ENCODE measurements at places on chromosomes 1 and 21.

- DNase-seq: peak; percentile 74
Observed at GRCh38 chr1:119549719-119550132, 42.7 kb downstream of the HSD3B1 start.

GRCh38 chr1:162003830-162004215 lies 19.8 kb downstream of the OLFML2B start:
- no peak for DNase-seq

DNA sequence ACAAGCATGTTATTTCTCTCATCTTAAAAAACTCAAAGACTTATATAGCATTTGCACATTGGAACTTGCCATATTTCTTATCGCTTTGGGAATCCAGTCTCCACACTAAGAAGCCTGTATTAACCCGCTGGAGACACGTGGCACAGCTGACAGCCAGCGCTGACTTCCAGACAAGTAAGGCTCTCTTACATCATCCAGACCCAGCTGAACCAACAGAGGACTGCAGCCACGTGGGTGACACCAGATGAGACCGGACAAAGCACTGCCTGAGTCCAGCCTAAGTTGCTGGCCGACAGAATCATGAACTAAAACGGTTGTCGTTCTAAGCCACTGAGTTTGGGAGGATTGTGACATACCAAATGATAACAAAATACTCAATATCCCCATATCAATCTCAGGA lies 6.3 kb upstream of the CD247 start:
- no peak for DNase-seq

DNA sequence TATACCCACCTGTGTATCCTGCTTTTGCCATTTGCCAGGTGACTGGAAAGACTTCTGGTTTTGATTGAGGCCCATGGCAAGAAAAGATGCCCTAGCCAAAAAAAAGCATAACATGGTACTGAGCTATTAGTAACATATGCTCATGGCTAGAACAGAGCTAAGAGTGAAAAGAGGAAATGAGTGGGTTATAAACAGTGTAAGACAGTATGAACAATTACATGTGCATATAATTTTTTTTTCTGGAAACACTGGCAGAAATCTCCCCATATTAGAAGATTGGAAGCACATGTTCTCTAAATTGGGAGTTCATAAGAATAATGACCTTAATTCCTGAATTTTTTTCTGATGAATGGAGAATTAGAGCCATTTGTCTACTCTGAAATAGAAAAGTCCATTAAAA lies 41.2 kb upstream of the PDC start:
- no peak for DNase-seq

DNA sequence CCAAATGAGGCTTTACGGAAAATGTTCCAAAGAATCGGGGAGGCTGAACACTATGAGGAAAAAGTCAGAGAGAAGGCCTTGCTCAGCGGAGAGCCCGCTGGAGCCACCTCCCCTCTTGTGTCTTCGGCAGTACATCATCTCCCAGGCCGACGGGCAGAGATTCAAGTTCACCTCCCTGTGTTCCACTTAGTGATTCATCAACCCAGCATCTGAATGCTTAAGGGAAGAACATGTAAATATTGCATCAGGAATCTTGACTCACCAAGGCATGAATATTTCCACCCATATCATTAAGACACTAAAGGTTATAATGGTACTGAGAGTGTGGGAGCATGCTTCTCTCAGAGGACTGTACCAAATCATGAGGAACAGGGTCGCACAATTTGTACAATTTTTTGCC lies 172.5 kb downstream of the ST6GALNAC5 start:
- no peak for DNase-seq

DNA sequence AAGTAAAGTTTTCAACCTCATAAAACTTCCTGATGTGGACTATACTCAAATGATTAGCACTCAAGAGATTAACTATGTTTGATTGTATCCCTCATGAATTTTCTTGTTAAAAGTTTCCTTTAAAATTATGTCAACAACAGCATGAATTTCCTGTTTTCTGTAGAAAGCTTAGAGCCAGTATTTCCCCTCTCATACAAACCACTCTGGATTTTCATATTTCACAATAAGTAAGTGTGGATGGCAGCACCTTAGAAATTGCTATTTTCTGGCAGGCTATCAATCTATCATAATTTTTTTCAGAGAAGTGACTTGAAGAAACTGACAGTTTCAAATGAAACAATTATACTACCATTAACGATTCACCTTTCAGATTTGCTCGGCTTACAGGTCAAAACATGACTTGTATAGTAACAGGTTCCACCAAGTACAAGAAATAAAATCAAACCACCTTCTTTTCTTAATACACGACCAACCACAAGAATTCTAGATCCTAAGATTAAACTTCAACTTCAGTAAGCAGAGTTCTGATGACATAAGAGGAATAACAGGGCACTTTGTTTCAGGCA lies 20.8 kb downstream of the ELK4 start:
- no peak for DNase-seq

GRCh38 chr1:89631816-89632656 lies 884 bp upstream of the LRRC8C start:
- peak; percentile 65 for DNase-seq

DNA sequence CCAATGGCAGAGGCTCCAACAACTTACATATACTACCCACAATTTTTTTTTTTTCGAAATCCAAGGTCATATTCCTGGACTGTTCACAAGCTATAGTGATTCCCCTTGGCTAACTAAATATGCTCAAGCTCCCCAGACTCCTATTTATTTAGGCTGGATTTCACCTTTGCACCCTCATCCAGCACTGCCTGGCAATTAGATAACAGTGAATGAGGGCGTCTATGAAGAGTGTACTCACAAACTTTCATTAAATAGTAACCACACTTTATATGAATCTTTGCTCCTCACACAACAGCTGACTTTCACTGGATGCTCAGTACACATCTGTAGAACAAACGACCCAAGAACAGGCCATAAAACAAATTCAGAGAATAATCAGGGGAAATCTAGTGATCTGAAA lies 51.6 kb downstream of the DSCAM start:
- no peak for DNase-seq

GRCh38 chr1:114342376-114342775 lies 168.6 kb downstream of the TRIM33 start:
- peak; percentile 68 for DNase-seq

- peak; percentile 80 for DNase-seq
Observed at GRCh38 chr1:20430355-20431175, 55.4 kb downstream of the CAMK2N1 start.

GRCh38 chr1:168636200-168636599 lies 59.8 kb downstream of the XCL1 start:
- DNase-seq: no peak

DNA sequence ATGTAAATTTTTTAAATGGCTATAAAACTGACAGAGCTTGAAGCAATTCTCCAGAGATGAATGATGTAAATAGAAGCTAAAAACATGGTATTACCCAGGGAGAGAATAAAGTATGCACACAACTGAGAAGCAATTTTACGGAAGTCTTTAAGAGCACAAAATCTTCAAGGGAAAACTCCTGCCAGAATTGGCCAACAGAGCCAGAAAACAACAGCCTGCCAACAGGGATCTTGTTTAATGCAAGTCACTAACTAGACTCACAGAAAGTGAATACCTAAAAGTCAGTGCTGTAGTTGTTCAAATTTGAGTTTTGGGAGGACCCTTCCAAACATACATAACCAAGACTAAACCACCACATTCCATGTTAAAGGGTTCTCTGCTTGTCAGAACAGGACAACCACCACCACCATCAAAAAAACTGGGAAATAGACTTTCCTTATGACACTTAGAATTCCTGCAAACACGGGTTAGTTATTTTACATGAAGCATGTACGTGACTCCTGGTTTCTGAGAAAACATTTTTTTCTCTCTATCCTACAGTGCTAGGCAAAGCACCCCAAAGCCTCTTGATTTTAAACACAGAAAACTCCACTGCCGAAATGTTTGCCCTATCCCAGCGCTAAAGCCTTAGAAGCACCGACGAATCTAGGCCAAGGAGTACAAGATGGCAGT lies 1.6 kb downstream of the EPS15 start:
- no peak for DNase-seq

DNA sequence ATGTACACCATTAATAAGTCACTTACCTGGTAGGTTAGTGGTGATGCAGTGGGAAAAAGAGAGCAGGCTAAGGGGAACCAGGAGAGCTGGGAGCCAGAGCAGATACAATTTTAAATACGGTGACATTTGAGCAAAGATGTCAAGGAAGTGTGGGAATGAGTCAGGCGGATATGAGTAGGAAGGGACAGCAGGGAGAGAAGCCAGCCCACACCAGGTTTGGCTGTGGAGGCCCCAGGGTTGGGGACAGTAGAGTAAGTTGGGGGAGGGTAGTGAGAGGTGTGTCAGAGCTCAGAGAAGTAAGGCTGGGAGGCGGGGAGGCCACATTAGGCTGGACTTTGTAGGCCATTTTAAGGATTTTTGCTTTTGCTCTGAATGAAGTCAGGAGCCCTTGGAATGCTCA lies 482.0 kb downstream of the DISC1 start:
- DNase-seq: no peak

All from activated CD4-positive, alpha-beta T cell treated with anti-CD3 and anti-CD28 coated beads, Interleukin-2, amount 10 ng/mL, durations not matched to agents 24 days and 14 days (primary cell).